Liver (tissue), 10 donors: ENCODE measurements at places on chromosomes 4 and X. TPM values are rescaled to one million over a fixed set of nuclear protein-coding genes. Genes with fewer than 3 reads are reported as not detected.

WDR17 gene
- 0.18 TPM for polyA plus RNA-seq

GAGE1 gene
- polyA plus RNA-seq, result not detected

DNA sequence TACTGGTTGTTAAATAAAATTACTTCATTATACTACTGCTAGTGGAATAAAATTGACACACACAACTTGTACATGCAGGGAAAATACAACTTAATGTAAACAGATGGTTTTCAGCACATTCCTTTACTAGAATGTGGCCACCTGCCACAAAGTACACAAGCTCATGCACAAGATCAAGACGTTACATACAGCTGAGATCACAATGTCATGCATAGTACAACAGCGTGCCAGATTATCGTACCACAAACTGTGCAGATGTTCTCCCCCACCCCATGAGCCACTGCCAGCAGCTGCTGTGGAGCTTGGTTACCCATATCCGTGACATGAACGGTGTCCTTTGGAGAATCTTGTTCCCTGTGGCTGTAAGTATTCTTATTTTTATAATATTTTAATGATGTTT, 27.7 kb downstream of the FBXO8 start:
- no peak overlapping the region for H3K27ac ChIP-seq
- peaks cover 5% of the 10 kb centered on the region for H3K36me3 ChIP-seq
- DNase-seq, result no peak
- no peaks in the 10 kb centered on the region for H3K27me3 ChIP-seq
- no peak overlapping the region for H3K4me3 ChIP-seq
- H3K4me1 ChIP-seq, result peaks cover 9% of the 10 kb centered on the region

GRCh38 chr4:40550948-40551462, 78.7 kb downstream of the RBM47 start:
- H3K4me1 ChIP-seq, result peaks cover 39% of the 10 kb centered on the region
- no peak for DNase-seq
- H3K36me3 ChIP-seq, result no peaks in the 10 kb centered on the region

- H3K27ac ChIP-seq, result no peak overlapping the region
- DNase-seq, result no peak
Measured at GRCh38 chrX:137563681-137564651, 2.0 kb upstream of the ZIC3 start.

GRCh38 chr4:11416767-11417113, 12.0 kb downstream of the HS3ST1 start:
- H3K27ac ChIP-seq, result no peak overlapping the region
- H3K4me3 ChIP-seq, result no peak overlapping the region
- no peak for DNase-seq
- H3K36me3 ChIP-seq, result no peaks in the 10 kb centered on the region
